Activated naive CD8-positive, alpha-beta T cell treated with anti-CD3 and anti-CD28 coated beads for 36 hours (primary cell): ENCODE measurements at places on chromosomes 3 and 15.

- H3K4me1 ChIP-seq = no peaks in the 10 kb centered on the region
- H3K27me3 ChIP-seq = no peaks in the 10 kb centered on the region
- H3K36me3 ChIP-seq = no peaks in the 10 kb centered on the region
- DNase-seq = no peak
- H3K27ac ChIP-seq = no peak overlapping the region
- H3K4me3 ChIP-seq = no peak overlapping the region
Measured at GRCh38 chr3:115766587-115767482, 143.5 kb downstream of the GAP43 start.

- H3K4me1 ChIP-seq = no peaks in the 10 kb centered on the region
- H3K36me3 ChIP-seq = peaks cover 32% of the 10 kb centered on the region
- H3K27ac ChIP-seq = no peak overlapping the region
- H3K4me3 ChIP-seq = no peak overlapping the region
- no peak for DNase-seq
- H3K27me3 ChIP-seq = no peaks in the 10 kb centered on the region
Measured at GRCh38 chr3:138493804-138494606, 59.6 kb downstream of the ESYT3 start.

- no peaks in the 10 kb centered on the region for H3K36me3 ChIP-seq
- H3K4me1 ChIP-seq = peaks cover 4% of the 10 kb centered on the region
- H3K4me3 ChIP-seq = no peak overlapping the region
- peaks cover 4% of the 10 kb centered on the region for H3K27me3 ChIP-seq
Measured at GRCh38 chr3:23198801-23199200, 4.3 kb upstream of the UBE2E2 start.

DNA sequence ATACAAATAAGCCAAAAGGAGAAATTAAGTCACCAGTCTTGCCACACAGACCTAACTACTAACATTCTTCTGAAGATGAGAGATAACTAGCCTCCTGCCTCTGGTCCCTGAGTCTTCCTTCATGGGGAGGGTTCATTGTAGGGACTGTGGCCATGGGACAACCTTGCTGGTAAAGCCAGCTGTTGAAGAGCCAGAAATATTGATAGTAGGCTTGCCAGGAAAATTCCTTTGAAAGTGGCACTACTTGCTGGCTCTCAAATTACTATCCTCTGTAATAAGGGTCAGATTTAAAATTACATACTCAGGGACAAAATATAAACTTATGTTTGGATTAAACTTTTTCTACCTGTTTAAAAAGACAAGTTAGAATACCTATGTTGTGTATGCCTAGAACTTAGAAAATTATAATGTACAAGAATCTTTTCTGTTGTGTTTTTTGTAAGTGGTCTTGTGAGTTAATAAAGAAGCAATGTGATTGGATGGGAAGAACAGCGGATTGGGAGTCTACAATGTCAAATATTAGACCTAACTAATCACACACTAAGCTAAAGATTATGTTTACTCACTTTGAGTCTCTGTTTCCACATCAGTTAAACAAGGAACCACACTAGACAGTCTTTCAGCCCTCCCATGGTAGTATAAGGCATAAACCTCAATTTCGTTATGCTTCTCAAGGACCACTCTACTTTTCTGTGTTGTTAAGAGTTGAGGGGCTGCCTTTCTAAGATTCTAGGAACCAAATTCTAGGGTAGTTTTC lies 60.0 kb upstream of the TRIM71 start:
- H3K27ac ChIP-seq = no peak overlapping the region
- no peak overlapping the region for H3K4me3 ChIP-seq
- peaks cover 4% of the 10 kb centered on the region for H3K4me1 ChIP-seq
- H3K27me3 ChIP-seq = no peaks in the 10 kb centered on the region

- H3K4me3 ChIP-seq = peak overlapping the region; percentile 40
- peak; percentile 40 for DNase-seq
- no peaks in the 10 kb centered on the region for H3K27me3 ChIP-seq
- peak overlapping the region; percentile 73 for H3K27ac ChIP-seq
Measured at GRCh38 chr15:28942046-28942445, 56.3 kb downstream of the APBA2 start.

GRCh38 chr3:98920166-98920565 lies 18.7 kb upstream of the DCBLD2 start:
- H3K36me3 ChIP-seq = no peaks in the 10 kb centered on the region
- DNase-seq = no peak
- no peak overlapping the region for H3K4me3 ChIP-seq
- peaks cover 16% of the 10 kb centered on the region for H3K27me3 ChIP-seq
- H3K27ac ChIP-seq = no peak overlapping the region
- no peaks in the 10 kb centered on the region for H3K4me1 ChIP-seq

- H3K27me3 ChIP-seq = no peaks in the 10 kb centered on the region
- H3K4me1 ChIP-seq = peaks cover 5% of the 10 kb centered on the region
- no peak overlapping the region for H3K4me3 ChIP-seq
- H3K36me3 ChIP-seq = peaks cover 20% of the 10 kb centered on the region
Measured at GRCh38 chr15:57158997-57159668, 217.2 kb upstream of the CGNL1 start.

DNA sequence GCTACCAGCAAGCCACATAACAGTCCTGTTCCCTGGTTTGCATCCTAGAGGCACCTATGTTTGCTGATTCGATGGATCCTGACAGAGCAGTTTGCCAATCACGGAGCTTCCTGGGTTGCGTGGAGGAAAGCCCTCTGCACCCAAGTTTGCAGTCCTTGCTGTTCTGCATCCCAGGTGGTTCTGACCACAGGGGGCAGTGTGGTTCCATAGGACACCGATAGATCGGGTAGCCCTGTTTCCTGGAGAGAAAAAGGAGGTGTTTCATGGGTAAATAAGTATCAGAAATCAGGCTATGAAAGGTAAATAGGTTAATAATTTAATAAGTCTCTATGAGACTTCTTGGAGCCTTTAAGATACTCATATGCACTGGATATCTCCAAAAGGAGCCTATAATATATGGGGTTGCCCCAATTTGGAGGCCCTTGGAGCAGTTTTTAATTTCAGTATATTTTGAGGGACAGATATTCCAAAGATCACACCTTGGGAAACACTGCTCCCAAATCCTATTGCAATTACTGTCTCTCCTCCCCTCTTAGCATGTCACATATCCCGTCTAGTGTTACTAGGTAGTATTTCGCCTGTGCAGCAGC lies 194.6 kb upstream of the TPM1 start:
- H3K4me1 ChIP-seq = no peaks in the 10 kb centered on the region
- no peaks in the 10 kb centered on the region for H3K36me3 ChIP-seq
- no peak overlapping the region for H3K27ac ChIP-seq
- H3K4me3 ChIP-seq = no peak overlapping the region

GRCh38 chr3:25438791-25439555 lies 10.9 kb downstream of the RARB start:
- no peak overlapping the region for H3K27ac ChIP-seq
- peaks cover 4% of the 10 kb centered on the region for H3K27me3 ChIP-seq
- DNase-seq = no peak
- no peaks in the 10 kb centered on the region for H3K36me3 ChIP-seq
- H3K4me1 ChIP-seq = no peaks in the 10 kb centered on the region

GRCh38 chr3:50226888-50227389 lies 9.1 kb upstream of the GNAI2 start:
- H3K27ac ChIP-seq = peak overlapping the region; percentile 90
- peak overlapping the region; percentile 95 for H3K4me3 ChIP-seq
- no peaks in the 10 kb centered on the region for H3K36me3 ChIP-seq
- peak; percentile 53 for DNase-seq
- H3K27me3 ChIP-seq = peaks cover 9% of the 10 kb centered on the region
- peaks cover 14% of the 10 kb centered on the region for H3K4me1 ChIP-seq

GRCh38 chr3:122800031-122800430 lies 5.2 kb downstream of the SLC49A4 start:
- DNase-seq = no peak
- H3K27ac ChIP-seq = no peak overlapping the region
- peaks cover 23% of the 10 kb centered on the region for H3K4me1 ChIP-seq
- peaks cover 7% of the 10 kb centered on the region for H3K36me3 ChIP-seq

DNA sequence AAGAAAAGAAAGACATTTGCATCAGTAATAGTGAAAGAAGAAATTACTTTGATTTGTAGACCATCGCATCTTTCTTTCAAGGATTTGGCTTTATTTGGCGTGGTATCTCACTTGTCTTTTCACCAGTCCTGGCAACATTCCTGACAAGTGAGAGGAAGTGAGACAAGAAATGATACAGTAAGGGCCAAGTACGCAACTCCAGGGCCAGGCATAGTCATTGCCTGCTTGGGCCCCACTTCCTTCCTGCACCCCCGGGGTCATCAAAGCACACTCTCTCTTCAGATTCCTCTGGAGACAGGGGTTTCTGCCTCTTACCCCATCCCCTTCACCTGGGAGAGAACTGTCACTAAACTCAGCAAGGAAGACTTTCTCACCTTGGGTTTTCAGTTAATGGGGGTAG lies 55.1 kb downstream of the CD47 start:
- no peaks in the 10 kb centered on the region for H3K27me3 ChIP-seq
- H3K27ac ChIP-seq = peak overlapping the region; percentile 42
- no peak overlapping the region for H3K4me3 ChIP-seq
- DNase-seq = no peak

GRCh38 chr3:71955240-71956068 lies 170.5 kb upstream of the PROK2 start:
- no peak overlapping the region for H3K4me3 ChIP-seq
- peaks cover 2% of the 10 kb centered on the region for H3K36me3 ChIP-seq
- no peak for DNase-seq
- H3K27me3 ChIP-seq = no peaks in the 10 kb centered on the region
- peaks cover 16% of the 10 kb centered on the region for H3K4me1 ChIP-seq
- no peak overlapping the region for H3K27ac ChIP-seq

DNA sequence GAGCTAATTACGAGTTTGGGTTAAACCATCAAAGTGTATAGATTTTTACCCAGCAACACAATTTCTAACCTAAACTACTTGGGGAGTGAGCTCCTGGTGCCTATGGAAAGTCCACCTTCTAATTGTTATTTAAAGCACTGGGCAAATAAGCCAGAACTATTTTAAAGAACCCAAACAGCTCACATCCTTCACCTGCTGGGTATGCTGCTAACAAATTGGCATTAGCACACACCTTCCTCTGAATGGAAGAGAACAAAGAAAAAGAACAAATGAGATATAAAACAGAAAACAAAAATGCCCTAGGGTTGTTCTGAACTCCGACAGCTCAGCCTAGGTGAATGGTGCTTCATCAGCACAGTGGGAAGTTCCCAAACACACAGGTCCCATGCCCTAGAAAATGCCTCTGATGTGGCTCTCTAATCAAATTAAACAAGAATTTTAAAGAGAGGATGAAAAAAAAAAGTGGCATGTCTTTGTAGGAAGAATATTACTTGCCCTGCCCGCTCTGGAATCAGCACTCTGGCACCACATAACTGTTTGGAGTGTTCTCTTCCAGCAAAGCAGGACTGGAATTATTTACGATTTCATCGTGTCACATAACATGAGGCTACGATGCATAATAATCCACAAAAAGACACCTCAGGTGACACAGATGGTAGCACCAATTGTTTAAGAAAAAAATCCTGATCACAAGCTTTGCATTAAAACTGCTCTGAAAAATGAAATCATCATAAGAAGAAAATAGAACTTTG lies 334.4 kb downstream of the GBE1 start:
- no peak overlapping the region for H3K4me3 ChIP-seq
- no peaks in the 10 kb centered on the region for H3K36me3 ChIP-seq
- H3K27me3 ChIP-seq = no peaks in the 10 kb centered on the region
- H3K4me1 ChIP-seq = no peaks in the 10 kb centered on the region
- H3K27ac ChIP-seq = no peak overlapping the region
- no peak for DNase-seq

- no peak overlapping the region for H3K4me3 ChIP-seq
- no peak overlapping the region for H3K27ac ChIP-seq
- no peaks in the 10 kb centered on the region for H3K4me1 ChIP-seq
- DNase-seq = no peak
Measured at GRCh38 chr3:123395235-123395634, 53.7 kb downstream of the ADCY5 start.

GRCh38 chr15:63048776-63049665 lies 6.5 kb downstream of the TPM1 start:
- peak overlapping the region; percentile 31 for H3K27ac ChIP-seq
- peak overlapping the region; percentile 85 for H3K4me3 ChIP-seq
- no peaks in the 10 kb centered on the region for H3K36me3 ChIP-seq
